Right atrium auricular region (tissue), 2 donors: ENCODE measurements at places on chromosomes 1 and 21.

GRCh38 chr1:31166462-31166861 lies 73.2 kb downstream of the NKAIN1 start:
- no peak for DNase-seq

DNA sequence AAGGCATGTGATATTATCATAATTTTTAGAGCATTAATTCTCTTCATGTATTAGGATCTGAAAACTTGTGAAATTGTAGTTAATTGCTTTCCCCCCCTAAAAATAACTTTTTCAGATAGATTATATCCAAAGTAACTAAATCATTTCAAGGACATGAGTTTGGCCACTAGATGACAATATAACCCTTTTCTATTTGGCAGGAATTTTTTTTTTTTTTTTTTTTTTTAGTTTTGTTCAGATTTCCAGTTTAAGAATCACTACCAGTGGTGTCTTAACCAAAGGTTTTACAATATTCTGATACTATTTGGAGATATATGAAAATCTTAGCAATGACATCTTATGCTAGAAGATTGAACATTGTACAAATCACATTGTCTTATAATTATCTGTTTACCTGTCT lies 370.8 kb downstream of the AMY1C start:
- DNase-seq, result no peak

DNA sequence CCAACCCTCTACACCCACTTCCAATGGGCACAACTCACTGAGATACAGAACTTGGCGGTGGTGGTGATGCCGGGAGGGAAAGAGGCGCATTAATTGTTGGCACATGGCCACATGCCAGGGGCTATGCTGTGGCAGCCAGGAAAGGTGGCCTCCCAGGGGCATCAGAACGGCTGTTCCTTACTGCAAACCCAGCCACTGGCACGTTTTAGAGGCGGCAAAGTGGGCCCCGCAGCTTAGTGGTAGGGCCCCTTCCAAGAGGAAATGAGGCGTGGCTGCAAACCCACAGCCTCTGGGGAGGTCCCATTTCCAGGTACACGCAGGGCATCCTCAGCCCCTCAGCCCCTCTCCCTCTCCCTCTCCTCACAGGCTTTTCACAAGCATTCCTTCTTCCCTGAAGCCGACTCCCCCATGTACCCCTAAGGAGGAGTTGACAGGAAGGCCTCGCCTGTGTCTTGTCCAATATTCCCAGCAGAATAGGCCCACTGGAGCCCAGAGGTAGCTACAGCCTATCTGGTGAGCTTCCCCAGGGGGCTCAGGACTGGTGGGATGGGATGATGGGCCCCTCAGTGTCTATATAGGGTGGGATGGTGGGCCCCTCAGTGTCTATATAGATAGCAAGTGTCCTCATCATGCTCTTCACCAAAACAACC lies 166.2 kb downstream of the CLIC6 start:
- DNase-seq, result no peak

- DNase-seq, result no peak
These were observed 2.0 kb downstream of the DSCAM start for GRCh38 chr21:40844935-40845334.

GRCh38 chr1:10694274-10694632 lies 102.2 kb downstream of the CASZ1 start:
- no peak for DNase-seq

DNA sequence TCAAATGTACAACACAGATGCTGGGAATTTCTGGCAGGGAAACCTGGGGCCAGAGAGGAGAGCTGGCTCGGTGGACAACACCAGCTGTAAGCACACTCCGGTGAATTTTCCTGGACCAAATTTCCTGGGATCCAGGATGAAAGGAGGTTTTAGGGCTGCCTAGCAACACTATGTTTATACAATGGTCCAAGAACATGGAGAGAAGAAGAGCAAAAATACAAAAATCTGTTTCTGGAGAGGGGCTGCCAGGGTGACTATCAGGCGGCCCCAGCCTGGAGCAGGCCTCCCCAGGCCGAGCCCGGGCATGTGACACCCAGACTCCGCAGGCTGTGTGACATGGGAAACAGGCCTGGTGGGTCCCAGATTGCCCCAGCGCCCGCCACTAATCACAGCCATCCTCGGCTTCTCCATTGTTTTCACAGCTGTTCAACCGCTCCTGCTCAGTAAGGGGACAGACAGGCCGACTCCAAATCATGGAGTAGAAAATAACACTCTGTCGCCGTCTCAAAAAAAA lies 336.0 kb upstream of the NFIA start:
- DNase-seq, result no peak

DNA sequence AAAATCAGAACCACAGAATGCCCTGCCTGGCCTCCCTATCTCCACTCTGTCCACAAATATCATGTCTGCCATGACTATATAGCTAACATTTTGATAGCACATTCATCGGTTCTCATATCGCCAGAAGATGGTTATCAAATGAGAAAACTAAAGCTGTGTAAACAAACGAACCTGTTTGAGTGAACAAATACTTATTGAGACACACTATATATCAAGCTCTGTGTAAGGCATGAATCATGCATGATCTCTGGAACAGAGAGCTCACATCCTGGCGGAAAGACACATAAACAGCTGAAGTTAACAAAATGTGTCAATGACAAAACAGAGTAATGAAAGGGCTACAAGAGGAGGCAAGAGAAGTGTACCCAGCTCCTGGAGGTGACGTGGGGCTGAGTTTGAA lies 13.1 kb downstream of the KCND3 start:
- DNase-seq, result no peak

GRCh38 chr1:39003794-39004193 lies 12.7 kb downstream of the AKIRIN1 start:
- no peak for DNase-seq

- no peak for DNase-seq
These were observed 64.5 kb upstream of the SPATA6 start for GRCh38 chr1:48536477-48536876.

DNA sequence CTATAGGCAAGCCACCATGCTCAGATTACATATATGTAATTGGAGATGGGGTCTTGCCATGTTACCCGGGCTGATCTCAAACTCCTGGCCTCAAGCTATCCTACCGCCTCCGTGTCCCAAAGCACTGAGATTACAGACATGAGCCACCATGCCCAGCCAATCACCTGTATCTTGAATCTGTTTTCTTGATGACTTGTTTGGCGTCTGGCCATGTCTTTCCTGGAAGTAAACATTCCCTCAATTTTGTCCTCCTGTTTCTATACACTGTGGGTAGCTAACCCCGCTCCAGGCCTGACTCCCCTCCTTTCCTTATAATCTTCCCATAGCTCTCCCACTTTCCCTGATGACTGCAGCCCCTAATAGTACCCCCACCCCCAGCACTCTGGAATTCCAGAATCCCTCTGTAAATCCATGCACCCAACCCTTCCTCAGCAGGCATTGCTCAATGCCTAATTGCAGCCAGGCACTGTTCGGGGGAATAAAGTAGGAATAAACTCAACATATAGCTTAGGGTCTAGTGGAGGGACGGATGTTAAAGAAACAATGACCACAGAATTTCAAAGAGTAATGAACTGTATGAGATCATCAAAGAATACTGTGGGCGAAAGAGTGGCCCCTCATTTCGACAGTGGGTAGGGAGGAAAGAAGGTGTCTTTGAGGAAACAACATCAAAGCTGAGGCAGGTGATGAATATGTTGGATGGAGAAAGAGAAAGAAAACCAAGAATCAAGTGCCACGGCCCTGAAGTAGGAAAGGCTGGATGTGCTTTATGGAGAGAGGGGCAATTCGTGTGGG lies 161.5 kb downstream of the ADSS2 start:
- no peak for DNase-seq

DNA sequence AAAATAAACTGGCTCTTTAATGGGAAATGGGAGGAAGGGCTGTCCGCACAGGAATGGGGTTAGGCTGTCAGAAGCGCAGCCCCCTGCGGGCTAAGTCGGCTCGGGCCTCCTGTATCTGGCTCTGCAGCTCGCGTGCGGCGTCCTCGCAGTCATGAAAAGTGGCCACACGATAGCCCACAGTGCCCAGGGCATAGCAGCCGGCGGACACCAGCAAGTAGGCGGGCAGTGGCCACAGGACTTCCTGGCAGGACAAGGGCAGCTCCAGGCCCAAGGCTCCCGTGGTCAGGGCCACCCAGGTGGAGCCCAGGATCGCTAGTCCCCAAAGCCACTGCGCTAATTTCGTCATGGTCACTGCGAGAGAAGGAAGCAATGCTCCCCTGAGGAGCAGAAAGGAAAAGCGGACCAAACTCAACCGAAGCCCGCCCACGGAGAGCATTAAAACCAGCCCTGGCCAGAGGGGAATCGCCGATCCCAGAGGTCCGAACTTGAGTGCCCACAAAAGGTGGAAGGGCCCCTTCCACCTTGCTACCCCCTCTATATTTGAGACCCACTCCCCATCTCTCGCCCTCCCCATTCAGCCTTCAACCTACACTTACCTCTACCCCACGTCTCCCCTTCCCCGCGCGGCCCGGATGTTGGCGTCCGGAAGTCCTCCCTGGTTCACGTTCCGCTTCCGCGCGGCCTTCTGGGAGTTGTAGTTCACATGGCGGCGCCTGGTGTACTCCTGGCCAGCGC lies at the start of gene DPM3:
Gene DPM3 (minus strand): TSS at position 637 of the 735 bp plus-strand sequence. CDS start 291 bp downstream, at position 346.
- DNase-seq, result peak; percentile 90

DNA sequence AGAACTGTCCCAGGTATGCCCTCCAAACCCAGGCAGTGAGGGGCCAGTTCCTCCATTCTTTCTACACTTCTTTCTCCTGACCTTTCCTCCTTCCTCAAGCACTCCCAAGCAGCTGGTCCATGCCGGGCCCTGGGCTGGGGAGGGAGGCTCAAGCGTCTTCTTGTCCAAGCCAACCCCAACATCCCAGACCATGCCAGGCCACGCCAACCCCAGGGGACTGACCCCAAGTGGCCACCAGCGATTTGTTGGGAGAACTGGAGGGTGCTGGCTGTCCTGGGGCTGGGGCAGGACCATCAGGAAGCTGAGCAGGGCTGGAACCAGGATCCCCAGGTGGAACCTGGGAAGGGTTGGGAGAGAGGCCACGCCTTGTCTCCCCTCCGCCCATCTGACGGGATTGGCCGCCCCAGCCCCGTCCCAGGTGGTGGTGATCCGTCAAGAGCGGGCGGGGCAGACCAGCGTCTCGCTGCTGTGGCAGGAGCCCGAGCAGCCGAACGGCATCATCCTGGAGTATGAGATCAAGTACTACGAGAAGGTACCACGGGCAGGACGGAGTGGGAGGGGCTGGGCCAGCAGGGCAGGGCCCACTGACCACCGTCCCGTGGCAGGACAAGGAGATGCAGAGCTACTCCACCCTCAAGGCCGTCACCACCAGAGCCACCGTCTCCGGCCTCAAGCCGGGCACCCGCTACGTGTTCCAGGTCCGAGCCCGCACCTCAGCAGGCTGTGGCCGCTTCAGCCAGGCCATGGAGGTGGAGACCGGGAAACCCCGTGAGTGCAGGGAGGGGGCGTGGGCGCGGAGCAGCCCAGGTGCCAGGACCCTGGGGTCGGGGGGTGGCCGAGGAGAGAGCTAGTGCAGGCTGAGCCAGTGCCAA lies 29.9 kb downstream of the EPHA8 start:
- DNase-seq, result no peak

DNA sequence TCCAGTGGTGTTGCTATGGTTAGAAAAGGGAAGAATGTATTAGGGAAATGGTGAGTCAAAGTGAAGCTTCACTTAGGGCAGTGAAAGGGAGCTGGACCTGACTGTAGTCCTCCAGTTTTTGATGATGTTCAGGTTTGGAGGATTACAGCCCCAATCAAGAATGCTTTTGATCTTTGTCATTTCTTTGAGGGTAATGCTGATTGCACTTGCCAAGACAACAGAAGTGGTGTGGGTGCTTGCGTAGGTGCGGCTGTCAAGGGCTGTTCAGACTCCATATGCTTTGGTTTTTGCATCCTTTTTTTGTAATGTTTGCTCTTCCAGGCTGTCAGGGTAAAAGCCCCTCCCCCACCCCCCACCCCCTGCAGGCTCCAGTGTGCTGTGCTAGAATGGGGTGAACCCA lies 38.9 kb downstream of the HHAT start:
- DNase-seq, result no peak

GRCh38 chr1:43415901-43416300 lies 26.2 kb downstream of the SZT2 start:
- DNase-seq, result no peak

- no peak for DNase-seq
These were observed 1.5 kb downstream of the SCNN1D start for GRCh38 chr1:1281533-1282321.

DNA sequence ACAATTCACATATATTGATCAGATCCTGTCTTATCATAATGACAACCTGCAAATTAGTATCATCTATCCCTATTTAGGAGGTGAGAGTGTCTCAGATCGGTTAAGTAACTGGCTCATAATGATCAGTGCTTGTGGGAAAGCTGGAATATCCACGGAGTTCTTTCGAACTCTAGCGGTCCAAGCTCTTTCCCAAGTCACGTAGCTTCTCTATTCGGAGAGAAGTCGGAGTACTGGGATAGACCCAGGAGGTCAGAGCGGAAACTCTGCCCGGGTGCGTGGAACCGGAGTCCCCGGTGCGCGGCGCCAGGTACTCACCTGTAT lies 339 bp downstream of the PTGS2 start:
- DNase-seq, result no peak

DNA sequence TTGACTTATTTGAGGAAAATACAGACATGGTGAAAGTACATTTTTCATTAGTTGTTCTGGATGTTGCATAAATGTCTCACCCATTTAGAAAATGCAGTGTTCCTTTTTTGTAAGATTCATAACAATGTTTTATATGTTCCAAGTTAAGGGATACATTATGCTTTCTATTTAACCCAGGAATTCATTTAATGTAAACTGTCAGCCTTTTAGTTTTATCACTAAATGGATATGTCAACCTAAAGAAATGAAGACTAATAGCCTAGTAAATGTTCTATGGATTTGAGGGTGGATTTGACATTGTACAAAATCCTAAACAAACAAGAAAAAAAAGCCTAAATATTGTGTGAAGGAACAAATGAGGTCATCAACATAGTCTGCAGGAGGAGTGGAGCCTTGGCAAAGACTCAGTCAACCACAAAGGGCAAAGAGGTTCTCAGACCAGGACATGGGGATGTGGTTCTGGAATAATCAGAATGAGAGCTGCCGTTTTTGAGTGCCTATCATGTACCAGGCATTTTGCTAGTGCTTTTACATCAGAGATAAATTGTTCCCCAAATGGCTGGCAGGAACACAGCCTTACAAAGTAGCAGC lies 8.8 kb upstream of the INSL5 start:
- no peak for DNase-seq

DNA sequence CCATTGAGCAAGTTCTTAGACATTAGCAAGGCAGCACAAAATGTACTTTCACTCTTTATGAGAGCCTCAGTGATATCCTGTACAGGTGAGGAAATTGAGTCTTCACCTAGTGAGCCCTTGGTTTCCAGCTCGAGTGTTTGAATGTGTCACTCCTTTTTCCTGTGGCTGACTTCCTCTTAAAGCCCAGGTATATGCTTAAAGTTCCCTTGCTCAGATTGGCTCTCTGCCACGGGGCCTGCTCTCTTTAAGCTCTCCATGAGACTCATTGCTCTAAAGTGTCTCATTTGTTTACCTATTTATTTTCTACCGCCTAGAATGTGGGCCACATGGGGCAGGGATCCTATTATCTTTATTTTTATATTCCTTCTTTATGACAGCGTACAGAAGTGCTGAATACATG lies 324.9 kb downstream of the SIPA1L2 start:
- DNase-seq, result no peak
